NCI-H1105 treated with DMSO at 0.1 percent for 48 hours (cell line): ENCODE measurements at places on chromosomes 3 and 15.

GRCh38 chr3:31027191-31027761, 132.8 kb upstream of the GADL1 start:
- DNase-seq = no peak

GRCh38 chr15:45572617-45573016, 14.6 kb upstream of the BLOC1S6 start:
- DNase-seq = no peak

DNA sequence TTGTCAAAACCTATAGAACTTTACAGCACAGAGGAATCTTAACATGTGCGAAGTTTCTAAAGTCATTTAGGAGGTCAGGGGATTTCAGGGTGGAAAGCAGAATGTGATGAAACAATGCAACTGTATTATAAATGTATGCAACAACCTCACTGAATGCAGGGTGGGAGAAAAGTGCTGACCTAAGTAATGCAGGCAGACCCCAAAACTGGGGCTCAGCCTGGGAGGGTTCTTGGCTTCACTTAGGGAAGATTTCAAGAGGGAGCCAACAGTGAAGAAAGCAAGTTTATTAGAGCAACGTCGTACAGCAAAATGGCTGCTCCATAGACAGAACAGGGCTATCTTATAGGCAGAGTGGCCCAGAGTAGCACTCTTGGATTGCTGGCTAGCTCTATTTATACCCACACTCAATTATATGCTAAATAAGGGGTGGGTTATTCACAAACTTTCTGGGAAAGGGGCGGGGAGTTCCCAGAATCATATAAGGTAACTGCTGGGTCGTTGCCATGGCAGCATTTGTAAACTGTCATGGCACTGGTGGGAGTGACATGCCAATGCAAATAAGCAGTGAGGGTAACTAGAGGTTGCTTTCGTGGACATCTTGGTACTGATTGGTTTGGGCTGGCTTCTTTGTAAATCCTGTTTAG, 14.2 kb upstream of the CAND2 start:
- no peak for DNase-seq

DNA sequence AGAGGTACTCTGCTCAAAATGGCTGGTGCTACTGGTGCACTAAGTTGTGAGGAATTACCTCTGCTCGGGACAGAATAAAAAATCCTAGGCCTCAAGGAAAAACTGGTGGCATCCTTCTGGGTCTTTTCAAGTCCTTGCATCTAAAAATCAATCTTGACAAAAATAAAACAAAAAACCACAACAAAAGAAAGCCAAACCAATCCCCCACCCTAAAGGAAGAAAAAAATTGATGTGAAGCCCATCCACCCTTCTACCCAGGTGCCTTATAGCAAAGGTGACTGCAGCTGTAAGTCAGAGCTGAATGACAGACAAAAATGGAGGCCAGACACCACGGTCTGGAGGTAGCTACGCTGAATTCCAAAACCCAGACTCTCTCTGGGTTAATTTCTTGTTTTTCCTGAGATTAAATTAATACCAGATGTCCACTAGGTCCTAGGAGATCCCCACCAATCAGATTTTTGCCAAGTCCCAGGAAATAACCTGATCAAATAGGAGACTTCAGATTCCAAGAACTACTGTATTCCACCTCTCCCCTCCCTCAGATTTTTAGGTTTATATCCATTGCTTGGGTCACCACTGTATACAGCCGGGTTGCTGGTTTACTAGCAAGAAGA, 33.5 kb downstream of the ABCC5 start:
- no peak for DNase-seq

- DNase-seq = no peak
These were observed 711 bp downstream of the STARD9 start for GRCh38 chr15:42576040-42576594.

DNA sequence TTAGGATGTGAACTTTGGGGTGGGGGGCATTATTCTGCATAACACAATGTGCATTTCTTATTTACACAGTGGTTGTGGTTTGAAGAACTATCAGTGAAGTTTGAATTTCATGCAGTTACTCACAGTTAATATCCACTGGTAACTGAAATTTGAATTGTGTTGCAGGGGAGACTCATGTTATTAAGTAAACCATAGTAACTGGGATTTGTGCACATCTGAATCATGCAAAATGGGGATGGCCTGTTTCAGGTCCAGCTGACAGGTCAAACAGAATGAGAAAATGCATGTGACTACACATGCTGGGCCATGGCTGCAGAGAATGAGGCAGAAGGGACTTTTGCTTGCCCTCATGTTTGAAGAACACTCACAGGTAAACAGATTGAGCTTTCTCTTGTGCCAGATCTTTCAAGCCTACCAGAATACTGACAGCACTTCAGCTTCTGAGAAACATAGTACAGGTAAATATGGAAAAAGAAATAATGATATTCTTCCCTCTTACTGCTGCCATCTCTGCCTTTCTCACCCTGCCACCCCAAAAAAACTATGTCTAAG, 115.0 kb downstream of the POLQ start:
- DNase-seq = no peak

GRCh38 chr15:91471468-91471867, 371.4 kb downstream of the SV2B start:
- DNase-seq = no peak

- DNase-seq = no peak
These were observed 80.1 kb upstream of the HERC1 start for GRCh38 chr15:63913786-63914315.

DNA sequence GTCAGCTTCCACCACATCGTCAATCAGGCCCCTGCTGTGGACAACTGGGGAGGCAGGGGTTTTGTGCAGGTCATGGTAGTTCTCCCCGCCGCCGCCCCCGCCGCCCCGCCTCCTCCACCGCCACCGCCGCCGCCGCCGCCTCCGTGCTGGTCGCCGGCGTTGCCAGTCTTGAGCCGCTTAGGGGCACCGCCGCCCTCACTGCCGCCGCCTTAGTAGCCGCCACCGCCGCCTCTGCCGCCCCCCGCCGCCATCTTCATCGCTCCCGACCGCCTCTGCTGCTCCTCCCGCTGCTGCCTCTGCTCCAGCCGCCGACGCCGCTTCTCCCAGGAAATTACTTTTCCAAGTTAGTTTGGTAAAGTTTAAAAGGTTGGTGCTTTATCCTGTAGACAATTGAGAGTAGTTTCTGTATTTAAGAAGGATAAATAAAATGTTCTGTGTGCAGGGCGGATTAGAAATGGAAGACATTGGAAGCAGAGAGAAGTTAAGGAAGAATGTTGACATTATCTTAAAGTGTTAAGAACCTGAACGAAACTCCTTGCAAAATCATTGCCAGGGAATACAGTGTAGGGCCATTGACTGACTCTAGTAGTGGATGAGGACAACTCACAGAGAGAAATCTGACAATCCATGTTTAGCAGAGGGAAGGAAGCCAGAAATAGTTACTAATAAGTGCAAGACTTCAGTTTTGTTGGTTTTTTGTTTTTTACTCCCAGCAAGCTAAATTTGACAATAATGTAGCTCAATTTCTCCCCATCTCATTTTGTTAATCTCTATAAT, 53.0 kb upstream of the GOLGA8A start:
- DNase-seq = no peak

DNA sequence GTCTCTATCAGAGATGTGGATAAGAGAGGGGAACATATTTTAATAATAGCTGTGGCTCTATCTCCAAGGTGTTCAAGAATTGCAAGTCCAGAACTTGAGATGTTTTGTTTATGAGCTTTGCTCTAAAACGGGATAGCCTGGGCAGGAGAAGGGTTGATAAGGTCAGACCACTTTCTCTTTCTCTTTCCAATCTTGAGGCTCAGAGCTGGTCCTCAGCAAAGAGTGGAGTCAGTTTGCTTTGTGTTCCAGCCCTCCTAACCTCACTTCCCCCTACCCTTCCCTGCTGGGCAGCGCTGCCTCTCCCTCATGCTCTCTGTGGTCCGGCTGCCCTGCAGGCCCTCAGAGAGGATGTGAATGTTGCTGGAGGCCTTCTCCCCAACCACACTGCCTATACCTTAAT, 13.8 kb downstream of the KLHL6 start:
- no peak for DNase-seq

- peak; percentile 30 for DNase-seq
These were observed 459 bp upstream of the ADCY5 start for GRCh38 chr3:123449102-123449996.

DNA sequence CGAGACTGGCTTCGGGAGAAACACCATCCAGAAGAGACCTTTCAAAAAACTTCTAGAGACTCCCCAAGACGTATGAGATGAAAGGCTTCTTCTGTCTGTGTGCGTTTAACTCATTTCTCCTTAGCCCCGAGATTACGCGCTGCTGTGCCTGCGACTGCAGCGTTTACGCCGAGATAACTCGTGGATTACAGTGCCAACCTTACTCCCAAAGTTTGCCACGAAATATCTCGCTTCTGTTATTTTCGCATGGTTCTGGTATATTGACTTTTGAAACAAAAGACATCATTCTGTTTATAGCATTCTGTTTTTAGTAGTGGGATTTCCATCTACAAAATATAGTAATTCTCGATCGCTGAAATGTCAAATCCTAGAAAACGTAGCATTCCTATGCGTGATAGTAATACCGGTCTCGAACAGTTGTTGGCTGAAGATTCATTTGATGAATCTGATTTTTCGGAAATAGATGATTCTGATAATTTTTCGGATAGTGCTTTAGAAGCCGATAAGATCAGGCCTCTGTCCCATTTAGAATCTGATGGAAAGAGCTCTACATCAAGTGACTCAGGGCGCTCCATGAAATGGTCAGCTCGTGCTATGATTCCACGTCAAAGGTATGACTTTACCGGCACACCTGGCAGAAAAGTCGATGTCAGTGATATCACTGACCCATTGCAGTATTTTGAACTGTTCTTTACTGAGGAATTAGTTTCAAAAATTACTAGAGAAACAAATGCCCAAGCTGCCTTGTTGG, 467 bp downstream of the PGBD4 start:
- DNase-seq = no peak

GRCh38 chr3:120743556-120744195, 1.1 kb downstream of the GTF2E1 start:
- DNase-seq = no peak

DNA sequence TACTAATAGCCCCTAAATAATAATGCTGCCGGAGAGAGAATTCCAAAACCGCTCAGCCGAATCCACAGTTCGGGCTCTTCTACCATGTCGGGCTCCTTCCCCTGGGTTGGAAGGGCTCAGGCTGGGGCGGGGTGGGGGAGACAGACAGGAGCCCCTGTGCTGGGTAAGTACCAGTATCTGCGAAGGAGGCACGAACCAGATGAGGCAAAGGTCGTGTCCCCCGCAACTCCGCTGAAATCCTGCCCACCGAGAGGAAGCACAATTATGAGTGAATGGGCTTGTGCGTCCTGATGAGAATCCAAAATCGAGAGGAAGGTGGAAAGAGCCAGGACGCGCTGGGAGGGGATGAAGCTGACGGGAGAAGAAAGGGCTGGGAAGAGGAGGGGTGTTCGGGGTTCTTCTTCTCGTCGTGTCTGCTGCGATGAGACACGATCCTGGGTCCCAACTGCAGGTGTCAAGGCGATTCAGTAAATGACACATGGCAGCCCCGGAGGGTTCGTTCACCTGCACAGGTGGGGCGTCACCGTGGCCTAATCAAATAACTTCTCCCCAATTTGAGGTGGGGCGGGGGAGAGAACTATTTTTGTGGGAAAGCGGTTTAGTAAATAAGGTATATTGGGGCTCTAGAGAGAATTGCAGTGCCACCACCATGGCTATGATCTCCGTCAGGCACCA, 707 bp upstream of the FAM81A start:
- peak; percentile 67 for DNase-seq

- DNase-seq = no peak
These were observed 124.8 kb downstream of the VPS13C start for GRCh38 chr15:61935493-61935892.

DNA sequence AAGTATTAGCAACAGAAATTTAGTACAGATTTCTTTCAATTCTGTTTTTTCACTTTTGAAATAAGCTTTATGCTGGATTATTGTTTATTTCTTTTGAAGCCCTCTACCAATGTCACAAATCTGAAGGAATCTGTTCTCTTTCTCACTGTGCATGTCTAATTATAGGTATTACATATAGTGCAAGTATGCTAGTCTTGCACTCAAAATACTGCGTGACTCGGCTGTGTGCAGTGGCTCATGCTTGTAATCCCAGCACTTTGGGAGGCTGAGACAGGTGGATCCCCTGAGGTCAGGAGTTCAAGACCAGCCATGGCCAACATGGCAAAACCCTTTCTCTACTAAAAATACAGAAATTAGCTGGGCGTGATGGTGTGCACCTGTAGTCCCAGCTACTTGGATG, 95.8 kb upstream of the PLAAT1 start:
- DNase-seq = no peak

DNA sequence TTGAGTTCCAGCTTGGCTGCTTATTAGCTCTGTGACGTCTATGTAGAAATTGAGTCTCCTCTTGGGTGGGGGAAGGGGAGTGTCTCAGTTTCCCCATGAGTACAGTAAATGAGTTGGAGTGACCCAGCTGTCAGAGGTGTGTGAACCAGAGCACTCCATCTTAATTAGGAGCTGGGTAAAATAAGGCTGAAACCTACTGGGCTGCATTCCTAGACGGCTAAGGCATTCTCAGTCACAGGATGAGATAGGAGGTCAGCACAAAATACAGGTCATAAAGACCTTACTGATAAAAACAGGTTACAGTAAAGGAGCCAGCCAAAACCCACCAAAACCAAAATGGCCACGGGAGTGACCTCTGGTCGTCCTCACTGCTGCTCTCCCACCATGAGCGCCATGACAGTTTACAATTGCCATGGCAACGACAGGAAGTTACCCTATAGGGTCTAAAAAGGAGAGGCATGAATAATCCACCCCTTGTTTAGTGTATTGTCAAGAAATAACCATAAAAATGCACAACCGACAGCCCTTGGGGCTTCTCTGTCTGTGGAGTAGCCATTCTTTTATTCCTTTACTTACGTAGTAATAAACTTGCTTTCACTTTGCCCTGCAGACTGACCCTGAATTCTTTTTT, 222.4 kb downstream of the CACNA2D3 start:
- DNase-seq = no peak

DNA sequence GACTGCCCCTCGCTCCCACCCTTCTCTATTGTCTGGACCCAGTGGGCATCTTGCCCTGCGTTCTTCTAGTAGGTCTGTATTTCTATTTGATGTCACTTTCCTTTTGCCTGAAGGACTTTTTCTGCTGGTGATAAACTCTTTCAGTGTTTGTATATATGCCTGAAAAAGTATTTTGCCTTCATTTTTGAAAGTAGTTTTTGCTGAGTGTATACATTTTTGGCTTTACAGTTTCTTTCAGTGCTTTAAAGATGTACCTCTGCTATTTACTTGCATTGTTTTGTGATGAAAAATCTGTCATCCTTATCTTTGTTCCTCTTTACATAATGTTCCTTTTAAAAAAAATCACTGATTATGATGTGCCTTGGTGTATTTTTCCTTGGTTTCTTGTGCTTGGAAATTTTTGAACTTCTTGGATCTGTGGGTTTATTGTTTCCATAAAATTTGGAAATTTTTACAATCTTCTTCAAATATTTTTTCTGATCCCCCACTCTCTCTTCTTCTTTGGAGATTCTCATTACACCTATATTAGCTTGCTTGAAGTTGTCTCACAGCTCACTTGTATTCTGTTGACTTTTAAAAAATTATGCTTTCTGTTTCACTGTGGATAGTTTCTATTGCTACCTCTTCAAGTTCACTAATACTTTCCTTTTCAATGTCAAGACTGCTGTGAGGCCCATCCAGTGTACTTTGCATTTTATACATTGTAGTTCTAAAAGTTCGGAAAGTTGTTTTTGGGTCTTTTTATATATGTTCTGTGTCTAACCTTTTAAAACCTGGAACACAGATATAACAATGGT, 67.8 kb downstream of the RGMA start:
- no peak for DNase-seq
